ENCODE measurements at places on chromosomes 4 and X.

DNA sequence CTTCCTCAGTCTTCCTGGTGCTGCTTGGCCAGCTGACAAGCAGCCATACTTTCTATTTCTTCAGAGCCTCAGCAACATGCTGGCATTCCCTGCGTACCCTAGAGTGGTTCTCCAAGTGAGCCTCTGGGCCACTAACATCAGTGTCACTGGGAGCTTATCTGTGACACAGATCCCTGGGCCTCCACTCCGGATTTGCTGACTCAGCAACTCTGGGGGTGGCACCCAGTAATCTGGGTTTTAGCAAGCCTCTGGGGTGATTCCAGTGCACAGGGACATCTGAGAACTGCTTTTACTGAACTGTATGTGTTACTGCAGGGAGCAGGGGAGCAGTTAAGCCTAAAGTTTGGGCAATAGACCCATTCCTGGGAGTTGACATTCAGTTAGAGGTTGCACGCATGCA, 28.2 kb upstream of the HMGB3 start:
- no peak for DNase-seq

DNA sequence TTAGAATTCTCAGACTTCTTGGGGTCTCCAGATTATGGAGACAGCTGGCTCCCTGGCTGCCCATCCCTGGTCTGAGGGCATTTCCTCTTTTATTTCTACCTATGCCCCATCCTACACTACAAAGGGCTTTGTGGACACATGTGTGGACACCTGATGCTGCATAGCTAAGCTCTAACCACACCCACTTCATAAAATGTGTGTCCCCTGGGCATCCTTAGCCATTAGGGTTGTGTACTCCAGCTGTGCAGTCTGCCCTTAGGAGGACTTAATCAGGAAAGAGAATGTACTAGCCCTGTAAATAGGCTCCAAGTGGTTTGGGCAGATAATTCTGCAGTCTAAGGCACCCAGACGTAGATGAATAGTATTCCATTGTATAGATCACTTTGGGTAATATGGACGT, 47.0 kb downstream of the COQ2 start:
- DNase-seq, result no peak

DNA sequence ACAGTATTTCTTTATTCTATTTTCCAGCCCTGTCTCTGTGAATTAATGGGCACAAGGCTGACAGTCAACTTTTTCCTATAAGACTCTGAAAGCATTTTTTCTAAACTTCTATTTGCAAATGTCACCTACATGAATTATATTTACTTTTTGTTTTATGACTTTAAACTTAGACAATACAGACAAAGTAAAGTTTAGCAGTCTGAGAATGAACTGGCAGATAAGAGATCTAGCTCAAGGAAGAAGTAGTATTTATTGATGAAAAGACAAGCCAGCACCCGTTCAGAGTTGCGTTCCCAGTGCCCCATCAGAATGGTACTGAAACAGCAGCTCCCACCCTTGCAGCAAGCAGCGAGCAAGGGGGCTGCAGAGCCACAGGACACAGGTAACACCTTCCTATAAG, 148.5 kb downstream of the FAM13A start:
- DNase-seq, result no peak

- no peak for DNase-seq
Observed at GRCh38 chr4:147289181-147289580, 191.7 kb upstream of the EDNRA start.

- DNase-seq, result no peak
Observed at GRCh38 chr4:179605196-179605595, 2163.0 kb upstream of the AGA start.

DNA sequence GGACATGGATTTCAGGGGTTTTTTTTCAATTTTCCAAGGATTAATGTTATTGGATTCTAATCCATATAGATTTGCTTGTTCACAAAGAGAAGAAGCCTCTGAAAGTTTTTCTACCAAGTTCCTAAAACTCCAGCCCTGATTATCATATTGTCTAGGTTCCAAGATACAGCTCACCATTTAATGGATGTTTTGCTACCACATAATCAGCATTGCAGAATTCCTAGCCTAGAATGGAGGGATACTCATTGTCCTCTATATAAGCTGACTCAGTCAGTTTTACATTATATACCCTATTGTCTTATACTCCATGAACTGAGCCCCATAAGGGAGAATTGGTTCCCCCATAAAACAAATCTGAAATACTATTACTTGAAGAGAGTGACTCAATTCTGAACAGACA, 664.7 kb upstream of the FAM241A start:
- DNase-seq, result no peak

- DNase-seq, result no peak
Observed at GRCh38 chr4:102759831-102760644, 730 bp downstream of the MANBA start.

- no peak for DNase-seq
Observed at GRCh38 chrX:108091878-108092291, 307 bp downstream of the ATG4A start.

DNA sequence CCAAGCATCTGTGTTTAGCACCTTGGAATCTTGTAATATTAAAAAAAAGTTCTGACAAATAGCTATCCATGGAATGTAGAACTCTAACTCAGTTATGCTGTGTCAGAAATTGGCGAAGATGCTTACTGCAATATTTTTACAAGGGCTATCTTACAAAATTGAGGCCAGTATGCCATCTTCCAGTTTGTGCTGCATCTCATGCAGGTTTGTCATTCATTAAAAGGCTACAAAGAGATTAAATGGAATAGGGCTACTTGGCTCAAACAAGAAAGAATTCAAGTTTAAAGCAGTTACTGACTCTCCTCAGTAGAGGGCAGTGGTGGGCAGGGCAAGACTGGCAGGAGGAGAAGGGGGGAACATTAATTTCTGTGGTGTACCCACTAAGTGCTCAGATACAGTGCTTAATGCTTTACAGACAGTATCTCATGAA, 66.5 kb downstream of the SHROOM4 start:
- no peak for DNase-seq

DNA sequence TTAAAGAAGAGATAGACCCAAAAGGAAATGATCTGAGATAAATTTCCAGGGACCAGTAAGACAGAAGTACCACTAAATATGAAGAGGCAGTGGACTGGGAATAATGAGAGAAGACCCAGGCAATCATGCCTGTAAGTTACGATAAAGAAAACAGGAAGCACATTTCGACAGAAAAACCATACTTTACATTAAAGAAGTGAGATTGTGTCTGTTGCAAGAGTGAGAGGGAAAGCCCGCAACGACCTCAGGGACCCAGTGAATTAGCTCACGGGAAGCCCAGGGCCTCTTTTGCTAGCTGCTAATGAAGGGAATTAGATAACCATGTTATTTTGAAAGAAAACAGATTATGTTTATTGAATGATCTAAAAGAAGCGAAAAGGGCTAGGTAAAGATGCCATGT, 28.9 kb upstream of the ACSL1 start:
- DNase-seq, result no peak

GRCh38 chrX:18701621-18702361, 5.7 kb upstream of the PPEF1 start:
- no peak for DNase-seq

DNA sequence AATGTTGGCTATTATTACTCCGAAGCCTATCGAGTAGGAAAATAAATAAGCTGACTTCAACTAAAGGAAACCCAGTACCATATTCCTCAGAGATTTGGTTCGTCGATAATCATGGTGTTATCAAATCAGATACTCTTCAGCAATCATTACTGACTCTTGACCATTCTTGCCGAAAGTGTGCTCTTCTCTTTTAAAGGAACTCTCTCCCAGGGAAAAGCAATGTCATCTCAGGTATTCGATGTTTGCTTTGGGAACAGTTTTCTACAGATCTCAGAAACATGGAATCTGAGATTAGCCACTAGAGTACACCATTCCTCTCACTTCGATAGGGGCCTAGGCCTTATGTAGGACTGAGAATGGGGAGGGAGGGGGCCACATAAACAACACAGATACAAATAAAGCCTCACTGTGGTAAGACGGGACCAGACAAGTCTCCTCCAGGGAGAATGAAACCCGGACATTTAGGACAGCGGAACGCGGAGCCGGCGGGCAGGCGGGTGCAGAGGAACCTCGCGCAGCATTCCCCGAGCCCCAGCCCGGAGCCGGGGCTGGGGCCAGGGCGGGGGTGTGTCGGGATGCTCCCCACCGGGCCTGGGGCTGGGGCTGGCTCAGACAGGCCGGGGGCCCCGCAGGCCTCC, 581 bp downstream of the DNAJB14 start:
- no peak for DNase-seq

GRCh38 chrX:48971249-48972219, at the start of gene KCND1:
TSS of gene KCND1 (minus strand) at chrX:48971844. CDS start at chrX:48970271, 1,573 bp downstream.
- DNase-seq, result no peak

- no peak for DNase-seq
Observed at GRCh38 chrX:39477762-39478120, 620.0 kb downstream of the BCOR start.

DNA sequence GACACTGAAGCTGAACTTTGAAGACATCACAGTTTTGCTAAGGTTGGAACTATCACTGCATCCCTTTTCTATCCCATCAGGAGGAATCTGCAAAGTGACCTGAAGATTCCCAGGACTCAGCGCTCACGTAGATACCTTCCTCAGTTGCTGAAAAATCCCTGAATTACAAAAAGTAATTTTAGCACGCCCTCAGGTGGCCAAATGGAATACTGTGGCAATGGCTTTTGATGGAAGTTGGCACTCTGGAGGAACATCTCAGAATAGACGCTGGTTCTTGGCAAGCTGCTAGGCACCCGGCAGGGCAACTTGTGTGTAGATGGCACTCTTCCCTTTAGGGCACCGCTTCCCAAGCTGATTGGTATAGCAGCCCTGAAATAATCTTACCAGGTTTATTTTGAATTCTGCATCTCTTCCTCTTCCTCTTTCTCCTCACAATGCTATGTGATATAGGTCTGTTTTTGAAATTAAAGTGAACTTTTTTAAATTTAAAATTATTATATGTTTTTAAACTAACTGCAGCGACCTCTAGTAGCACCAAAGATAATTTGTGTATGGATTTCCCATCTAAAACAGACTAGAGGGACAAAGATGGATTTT, 16.3 kb upstream of the ESX1 start:
- DNase-seq, result no peak

DNA sequence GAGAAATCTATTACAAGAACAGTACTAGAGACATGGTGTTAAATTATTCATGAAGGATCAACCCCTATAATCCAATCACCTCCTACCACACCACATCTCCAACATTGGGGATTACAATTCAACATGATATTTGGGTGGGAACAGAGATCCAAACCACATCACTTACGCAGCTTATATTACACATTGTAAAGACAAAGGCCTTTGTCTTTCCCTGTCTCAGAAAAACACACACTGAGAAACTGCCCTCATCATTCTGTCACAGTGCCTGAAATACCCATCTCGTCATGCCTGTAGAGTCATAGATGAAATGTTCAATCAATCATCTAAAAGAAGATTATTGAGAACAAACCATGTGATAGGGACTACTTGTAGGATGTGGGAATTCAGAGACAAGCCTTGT, 558.8 kb upstream of the GRIA3 start:
- no peak for DNase-seq

GRCh38 chrX:74389016-74389722, 32.1 kb upstream of the SLC16A2 start:
- DNase-seq, result no peak

GRCh38 chrX:31245714-31246113, 173.9 kb upstream of the FTHL17 start:
- no peak for DNase-seq

DNA sequence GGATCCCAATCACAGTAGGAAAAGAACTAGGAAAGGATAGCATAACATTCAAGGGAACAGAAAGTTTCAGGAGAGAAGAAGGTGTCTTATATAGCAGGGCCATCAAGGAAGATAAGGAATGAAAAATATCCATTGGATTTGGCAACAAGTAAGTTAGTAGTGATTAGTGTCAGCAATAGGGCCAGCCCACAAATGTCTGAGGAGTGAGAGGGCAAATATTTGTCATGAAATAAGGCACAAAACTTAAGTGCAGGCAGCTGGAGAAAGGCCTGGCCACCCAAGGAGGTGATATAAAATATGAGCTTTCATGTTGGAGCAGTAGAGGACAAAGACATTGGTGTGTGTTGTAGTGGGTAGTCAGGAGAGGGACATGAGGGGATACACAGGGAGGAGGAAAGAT, 132.1 kb downstream of the COL4A6 start:
- DNase-seq, result no peak

DNA sequence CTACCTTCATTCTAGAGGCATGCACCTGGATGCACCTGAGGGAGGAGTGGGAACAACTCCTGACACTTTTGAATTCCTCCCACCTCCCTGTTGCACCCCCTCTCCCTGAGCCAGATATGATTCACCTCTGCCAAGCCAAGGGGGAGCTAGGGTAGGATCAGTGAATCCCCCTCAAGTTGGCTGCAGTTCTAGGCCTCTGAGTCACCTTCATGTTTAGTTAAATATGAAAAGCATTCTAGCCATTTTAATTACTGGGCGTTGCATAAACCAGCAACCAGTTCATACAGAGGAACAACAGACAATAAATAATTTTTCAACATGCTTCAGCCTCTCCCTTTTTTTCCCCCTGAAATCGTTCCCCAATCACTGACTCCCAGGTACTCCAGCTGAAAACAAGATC, 1440.2 kb downstream of the ADGRL3 start:
- no peak for DNase-seq

- no peak for DNase-seq
Observed at GRCh38 chr4:124650614-124651013, 61.9 kb downstream of the ANKRD50 start.

GRCh38 chr4:3346146-3346545, 53.3 kb downstream of the RGS12 start:
- DNase-seq, result no peak
